ENCODE measurements at places on chromosomes 5 and 9.

DNA sequence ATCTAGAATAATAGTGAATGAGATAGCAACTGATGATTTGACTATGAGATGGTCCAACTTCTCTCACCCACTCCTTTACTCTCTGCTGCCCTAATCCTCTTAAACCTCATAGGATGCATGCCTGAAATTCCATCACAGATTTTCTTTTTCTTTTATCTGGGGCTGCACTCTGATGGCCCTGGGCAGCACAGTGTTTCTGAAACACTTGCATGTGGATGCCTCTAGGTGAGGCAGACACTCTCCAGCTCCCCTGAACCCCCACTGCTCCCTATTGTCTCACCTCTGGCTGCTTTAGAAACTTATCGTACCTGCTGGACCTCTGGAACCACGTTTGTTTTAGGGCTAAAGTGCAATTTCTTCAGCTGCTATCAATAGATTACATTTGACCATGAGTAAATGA lies 67.5 kb downstream of the HTR4 start:
- no peak for DNase-seq

GRCh38 chr9:94941211-94941875 lies 214.8 kb downstream of the AOPEP start:
- no peak for DNase-seq

DNA sequence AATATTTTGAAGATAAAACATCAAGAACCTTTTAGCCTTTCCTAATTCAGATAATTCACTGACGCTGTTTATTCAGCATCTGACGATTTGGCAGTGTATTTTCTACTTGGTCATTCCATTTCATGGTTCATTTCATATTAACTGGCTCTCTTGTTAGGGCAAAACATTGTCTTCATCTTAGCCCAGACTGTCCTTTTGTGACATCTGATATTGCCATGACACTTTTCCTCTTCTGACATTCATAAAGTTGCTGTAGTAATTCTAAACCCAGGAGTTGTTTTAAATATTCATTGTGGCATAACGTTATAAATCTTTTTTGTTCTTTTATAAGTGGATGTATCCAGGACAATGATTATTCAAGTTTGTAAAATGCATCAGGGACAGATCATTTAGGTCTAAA lies 1.8 kb downstream of the SCAMP1 start:
- DNase-seq, result no peak

DNA sequence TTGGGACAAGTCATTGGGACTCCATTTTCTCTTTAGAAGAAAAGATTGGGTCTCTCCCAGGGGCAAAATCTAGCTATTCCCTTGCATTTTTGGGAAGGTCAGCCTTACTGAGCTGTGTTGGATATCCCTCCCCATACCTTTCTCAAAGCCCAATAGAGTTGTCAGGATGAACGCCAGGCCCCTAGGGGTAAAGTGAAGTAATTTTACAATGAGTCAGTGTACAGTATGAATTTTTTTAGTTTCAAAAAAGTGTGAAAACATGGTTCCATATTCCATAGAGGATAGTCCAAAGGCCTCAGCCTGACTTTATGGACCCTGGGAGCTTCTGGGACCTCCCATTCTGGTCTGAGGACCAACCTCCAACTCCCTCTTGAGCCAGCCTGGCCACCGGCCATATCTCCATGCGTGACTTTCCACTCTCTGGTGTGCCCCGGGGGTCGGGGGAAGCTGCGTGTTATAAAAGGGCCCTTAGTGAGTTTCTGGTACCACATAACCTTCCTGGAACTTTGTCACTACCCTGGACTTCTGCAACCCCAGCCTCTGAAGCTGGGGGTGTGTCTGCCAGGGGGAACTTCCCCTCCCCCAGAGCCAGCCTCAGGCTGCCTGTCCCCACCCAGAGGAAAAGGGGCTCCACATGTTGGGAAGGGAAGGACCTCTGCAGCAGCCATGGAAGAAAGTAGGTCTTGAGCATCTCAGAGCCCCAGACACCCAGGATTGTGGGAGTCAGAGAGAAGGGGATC lies 52.4 kb upstream of the SYNPO start:
- DNase-seq, result no peak

- DNase-seq, result no peak
These were observed 12.0 kb upstream of the ASS1 start for GRCh38 chr9:130432796-130433167.

DNA sequence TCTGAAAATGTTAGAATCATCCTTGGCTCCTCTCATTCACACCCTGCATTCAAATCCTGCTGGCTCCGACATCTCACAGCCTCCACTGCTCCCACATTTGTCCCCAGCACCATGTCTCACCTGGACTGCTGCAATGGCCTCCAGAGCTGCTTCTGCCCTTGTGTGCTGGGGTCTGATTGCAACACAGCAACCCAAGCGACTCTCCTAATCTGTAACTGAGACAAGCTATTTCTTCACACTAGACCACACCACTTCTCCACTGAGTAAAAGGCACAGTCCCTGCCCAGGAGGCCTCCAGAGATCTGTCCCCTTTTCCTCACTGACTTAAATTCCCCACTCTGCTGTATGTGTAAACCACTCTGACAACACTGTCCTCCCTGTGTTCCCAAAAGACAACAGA lies 151.1 kb upstream of the TAS2R1 start:
- DNase-seq, result no peak

DNA sequence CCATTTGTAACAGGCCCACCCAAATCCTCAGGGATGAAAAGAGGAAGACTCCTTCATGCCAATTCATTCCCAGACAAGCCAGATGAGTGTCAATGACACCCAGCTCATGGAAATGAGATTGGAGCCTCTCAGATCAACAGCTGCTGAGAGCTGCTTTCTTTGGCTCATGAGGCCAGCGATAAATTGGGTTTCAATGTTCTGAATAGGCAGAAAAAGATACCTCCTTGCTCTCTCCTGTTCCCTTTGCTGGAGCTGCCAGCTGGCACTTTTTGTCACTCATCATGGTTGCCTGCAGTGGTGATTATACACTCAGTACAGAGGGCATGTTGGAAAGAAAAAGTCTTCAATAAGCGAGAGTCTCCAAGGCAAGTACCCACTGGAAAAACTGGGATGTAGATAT lies 47.1 kb downstream of the SH3RF2 start:
- DNase-seq, result no peak

- DNase-seq, result no peak
These were observed 150.7 kb upstream of the ZNF462 start for GRCh38 chr9:106712279-106712678.

GRCh38 chr5:45774528-45774927 lies 78.3 kb upstream of the HCN1 start:
- no peak for DNase-seq

DNA sequence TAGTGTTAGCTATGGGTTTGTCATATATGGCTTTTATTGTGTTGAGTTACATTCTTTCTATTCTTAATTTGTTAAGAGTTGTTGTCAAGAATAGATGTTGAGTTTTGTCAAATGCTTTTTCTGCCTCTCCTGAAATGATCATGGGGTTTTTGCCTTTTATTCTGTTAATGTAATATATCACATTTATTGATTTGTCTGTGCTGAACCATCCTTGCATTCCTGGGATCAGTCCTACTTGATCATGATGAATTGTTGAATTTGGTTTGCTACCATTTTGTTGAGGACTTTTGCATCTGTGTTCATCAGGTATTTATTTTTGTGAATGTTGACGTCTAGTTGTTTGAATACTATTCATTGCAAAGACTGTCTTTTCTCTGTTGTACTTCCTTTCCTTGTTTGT lies 23.9 kb downstream of the RIC1 start:
- DNase-seq, result no peak

- DNase-seq, result no peak
These were observed 35.1 kb downstream of the NDST1 start for GRCh38 chr5:150542933-150543445.

DNA sequence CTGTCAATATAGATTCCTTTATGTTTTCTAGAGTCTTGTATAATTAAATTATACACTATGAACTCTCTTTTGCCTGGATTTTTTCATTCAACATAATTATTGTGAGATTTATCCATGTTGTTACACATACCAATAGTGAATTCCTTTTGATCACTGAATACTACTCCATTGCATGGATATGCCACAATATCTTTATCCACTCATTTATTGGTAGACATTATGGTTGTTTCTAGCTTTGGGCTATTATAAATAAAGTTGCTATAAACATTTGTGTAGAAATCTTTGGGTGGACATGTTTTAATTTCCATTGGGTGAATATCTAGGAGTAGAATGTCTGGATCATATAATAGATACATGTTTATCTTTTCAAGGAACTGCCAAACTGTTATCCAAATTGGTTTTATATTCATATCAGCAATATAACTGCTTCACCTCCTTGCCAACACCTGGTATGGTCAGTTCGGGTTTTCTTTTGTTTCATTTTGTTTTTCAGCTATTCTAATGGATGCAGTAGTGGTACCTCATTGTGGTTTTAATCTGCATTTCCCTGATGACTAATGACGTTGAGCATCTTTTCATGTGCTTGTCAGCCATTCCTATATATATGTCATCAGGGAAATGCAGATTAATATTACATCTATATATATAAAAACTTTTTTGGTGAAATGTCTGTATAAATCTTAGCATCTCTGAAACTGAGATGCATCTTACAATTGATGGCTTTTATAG lies 32.1 kb upstream of the TCF7 start:
- DNase-seq, result no peak

GRCh38 chr5:107776922-107777740 lies 106.4 kb upstream of the EFNA5 start:
- no peak for DNase-seq

DNA sequence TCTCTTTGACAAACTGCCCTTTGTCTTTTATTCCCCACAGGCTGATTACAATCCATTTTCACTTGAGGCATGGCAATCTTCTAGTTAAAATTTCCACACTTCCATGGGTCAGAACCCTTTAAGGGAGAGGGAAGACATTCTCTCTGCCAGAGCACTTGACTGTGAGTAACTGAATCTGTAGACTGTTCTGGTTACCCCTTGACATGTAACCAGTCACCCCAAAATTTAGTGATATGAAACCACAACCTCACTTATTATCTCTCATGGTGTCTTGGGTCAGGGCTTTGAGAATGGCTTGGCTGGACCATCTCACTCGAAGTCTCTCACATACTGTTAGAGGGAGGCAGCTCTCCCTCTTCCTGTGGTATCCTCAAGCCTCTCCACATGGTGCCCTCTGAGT lies 14.0 kb downstream of the ITGA2 start:
- no peak for DNase-seq

DNA sequence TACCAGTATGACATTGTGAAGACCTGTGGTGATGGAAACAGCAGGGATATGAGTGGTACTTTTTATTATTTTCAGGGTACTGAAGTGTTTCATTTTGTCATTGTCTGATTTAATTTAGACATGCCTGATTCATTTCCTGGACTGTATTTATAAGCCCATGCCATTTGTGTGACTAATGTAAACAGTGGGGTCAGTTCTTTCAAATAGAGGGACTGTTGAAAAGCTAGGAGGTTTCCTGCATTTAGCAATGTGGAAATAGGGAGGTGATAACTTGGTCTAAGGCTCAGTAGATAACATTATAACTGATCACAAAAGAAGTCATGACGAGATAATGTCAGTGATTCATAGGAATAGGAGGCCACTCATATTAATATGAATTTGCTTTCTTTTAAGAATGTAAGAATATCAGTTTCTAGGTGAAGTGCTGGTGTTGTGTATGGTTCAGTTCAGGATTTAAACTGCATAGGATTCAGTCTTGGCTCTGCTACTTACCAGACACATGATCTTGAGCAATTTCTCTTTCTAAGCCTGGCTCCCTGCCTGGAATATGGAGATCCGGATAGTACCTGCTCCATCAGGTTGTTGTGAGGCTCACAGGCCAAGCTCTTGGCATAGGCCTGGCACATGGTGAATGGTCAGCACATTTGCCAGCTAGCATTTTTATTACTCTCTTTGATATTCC lies 7.5 kb downstream of the RASGRF2 start:
- no peak for DNase-seq

- DNase-seq, result peak; percentile 48
These were observed 106.1 kb downstream of the THBS4 start for GRCh38 chr5:80141147-80141671.

- no peak for DNase-seq
These were observed 76.8 kb upstream of the SIMC1 start for GRCh38 chr5:176161431-176161830.

DNA sequence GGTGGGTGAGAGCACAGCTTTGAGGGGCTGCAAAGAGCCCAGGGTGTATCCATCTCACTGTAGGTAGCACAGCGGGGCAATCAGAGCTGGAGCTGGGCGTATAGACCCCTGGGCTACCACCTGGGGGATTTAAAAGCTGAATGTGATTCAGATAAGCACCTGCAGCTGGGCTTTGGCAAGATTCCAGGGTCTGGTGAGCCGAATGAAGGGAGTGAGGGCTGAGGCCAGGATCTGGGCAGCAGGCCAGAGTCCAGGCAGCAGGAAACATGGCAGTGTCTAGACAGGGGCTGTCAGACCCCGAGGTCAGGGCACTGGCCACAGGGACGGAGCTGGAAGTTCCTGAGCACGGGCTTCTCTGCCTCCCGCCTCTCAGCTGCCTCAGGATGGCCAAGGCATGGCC lies 8.7 kb downstream of the ASS1 start:
- DNase-seq, result no peak

DNA sequence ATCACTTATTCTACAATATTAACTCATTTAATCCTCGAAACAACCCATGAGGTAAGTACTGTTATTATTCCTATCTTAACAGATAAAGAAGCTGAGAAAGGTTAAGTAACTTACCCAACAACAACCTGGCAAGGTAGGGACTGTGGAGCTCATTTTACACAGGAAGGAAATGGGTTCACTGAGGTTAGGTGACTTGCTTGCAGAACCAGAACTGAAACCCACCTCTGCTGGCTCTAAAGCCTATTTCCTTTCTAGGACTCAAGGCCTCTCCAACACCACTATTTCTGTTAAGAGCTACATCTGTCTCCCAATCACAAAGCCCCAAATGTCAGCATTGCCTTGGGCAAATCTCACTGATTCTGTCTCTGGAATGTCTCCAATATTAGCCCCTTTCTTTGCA lies 38.9 kb upstream of the IFNK start:
- no peak for DNase-seq

DNA sequence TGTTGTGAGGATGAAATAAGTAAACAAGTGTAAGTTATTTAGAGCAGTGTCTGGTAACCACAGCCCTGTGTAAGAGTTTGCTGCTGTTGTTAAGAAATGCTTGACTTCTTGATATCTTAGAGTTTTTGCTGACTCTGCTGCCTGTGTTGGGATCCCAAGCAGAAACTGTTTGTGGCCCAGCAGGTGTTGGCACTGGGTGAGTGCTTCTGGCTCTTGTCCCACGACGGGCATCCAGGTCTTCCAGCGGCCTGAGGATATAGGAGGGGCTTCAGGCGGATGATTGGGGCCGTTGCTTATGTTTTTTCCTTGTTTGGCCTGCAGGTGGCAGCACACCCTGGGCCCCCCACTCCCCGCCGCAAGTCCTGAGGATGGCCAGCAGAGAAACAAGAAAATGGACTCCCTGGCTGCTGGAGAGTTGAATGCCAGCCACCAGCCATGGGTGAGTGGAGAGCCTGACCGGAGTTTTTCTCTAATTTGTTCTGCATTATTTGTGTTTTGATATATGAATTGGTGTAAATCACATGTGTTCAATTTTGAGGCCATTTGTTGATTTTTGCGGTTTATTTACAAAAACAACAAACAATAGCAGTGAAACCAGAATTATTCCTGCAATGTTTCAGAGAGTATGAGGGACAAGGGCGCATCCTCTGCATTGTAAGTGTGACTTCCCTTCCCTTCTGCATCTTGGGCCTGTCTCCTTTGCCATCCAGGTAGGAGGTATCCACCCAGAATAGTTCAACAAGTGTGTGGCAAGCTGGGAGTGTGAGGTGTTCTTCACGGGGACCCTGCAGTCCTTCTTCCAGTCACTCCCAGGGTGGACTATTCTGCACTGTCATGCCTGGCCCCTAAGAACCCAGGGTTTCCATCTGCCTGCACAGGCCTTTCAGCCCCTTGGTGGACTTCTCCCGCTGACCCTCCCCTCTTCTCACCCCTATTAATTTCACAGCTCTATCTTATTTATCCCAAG lies 50.3 kb downstream of the SLC22A5 start:
- DNase-seq, result peak; percentile 83

Measured in activated CD8-positive, alpha-beta memory T cell treated with anti-CD3 and anti-CD28 coated beads, Interleukin-2, amount 50 U/mL, for 48 hours (primary cell).